LoVo (cell line): ENCODE measurements at places on chromosomes 5 and 9.

DNA sequence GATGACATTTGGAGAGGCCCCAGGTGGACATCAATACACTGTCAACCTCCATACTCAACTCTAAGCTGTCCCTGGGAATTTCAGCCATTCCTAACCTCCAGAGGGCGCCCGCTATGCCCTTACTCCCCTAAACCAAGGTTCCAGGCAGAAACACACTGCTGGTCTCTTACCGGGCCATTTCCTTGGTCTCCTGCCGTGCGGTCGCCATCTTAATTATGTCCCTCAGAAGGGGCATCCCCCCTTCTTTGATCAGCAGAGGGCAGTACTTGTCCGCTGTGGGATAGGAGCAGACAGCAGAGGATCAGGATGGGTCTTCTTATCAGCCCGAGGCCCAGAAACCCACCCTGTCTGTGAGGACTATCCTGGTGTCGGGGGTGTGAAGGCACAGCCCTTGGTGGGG, 9.3 kb upstream of the ZDHHC12 start:
- DNase-seq, result peak; percentile 84

DNA sequence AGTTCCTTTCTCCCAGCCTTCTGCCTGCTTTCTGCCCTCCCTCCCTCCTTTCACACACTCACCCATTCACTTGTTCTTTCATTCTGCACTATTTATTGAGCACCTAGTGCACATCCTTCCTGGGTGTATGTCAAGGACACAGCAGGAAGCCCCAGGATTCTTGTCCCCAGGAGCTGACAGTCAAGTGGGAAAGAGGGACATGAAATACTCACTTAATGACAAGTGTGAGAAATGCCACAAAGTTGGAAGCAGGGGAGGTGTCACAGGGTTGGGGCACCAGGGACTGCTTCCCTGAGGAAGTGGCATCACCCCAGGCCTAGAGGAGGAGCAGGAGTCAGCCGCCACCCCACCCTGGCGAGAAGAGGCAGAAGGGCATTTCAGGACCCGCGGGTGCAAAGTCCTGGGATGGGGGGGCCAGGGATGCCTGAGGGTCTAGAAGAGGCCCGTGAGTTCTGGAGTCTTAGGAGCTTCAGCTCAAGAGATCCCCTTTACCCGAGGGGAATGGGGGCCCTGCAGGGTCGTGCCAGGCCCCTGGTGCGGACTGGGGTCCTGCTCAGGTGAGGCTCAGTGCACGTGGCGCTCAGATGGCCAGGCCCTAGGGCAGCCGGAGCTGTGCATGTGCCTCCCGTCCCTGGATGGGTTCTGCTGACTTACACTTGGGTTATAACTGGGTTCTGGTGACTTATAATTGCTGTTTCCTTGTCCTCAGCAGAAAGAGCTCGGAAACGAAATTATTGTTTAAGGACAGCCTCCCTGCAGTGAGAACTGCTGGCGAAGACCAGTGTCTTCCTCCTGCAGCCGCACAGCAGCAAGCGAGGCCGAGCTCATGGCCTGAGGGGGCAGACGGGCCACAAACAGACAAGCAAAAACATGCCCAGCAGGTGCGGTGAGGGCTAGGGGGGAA, 16.9 kb upstream of the LAMC3 start:
- no peak for DNase-seq

DNA sequence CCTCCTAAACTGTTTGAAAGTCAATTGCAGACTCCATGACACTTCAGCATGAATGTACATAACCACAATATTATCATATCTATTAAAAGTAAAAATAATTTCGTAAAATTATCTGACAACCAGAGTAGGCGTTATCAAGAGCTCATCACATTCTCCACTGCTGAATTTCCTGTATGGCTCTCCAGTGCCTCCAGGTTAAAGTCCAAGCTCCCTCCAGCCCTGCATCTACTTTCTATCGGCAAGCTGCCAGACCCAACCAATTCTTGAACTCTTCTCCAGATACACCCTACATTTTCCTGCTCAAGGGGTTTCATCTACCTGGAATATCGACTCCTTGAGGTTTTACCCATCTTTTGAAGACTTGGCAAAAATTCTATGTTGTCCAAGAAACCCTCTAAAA, 74.5 kb upstream of the TBC1D2 start:
- DNase-seq, result peak; percentile 40

GRCh38 chr5:112787261-112787660, 49.6 kb downstream of the APC start:
- DNase-seq, result no peak

GRCh38 chr5:157538311-157538710, 37.3 kb downstream of the ADAM19 start:
- DNase-seq, result no peak

- no peak for DNase-seq
Observed at GRCh38 chr5:62386824-62387223, 16.9 kb downstream of the DIMT1 start.

DNA sequence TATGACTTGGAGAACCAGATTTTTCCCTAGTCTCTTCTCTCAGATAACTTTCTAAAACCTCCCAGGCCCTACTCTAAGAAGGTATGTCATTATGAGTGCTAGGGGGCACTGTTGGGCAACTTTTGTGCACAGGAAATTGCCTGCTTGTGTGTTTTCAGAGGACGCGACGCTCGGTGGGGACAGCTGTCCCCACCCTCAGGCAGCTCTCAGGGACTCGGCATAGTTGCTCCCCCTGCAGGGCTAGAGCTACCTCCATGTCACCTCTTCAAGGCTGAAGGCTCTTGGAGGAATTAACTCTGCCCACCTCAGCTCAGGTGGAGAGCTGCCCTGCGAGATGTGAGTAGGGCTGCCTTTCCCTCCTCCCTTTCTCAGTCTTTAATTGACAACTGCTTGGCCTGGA, 10.2 kb upstream of the TIFAB start:
- DNase-seq, result peak; percentile 33
